ENCODE measurements at places on chromosomes 1 and 21. TPM values are rescaled to one million over a fixed set of nuclear protein-coding genes. Genes with fewer than 3 reads are reported as not detected.

Gene PHACTR4
- total RNA-seq = 33.7 TPM

Gene KIF26B
- total RNA-seq = 0.34 TPM

Gene TRAF5
- total RNA-seq = 38.6 TPM

Gene TMCC2
- 4.5 TPM for total RNA-seq

Gene XCL2
- 15.7 TPM for total RNA-seq

Gene KIRREL1
- total RNA-seq = not detected

Gene FCRL1
- total RNA-seq = not detected

Gene CELA2A
- total RNA-seq = not detected

Gene PLA2G2D
- not detected for total RNA-seq

Gene CALML6
- total RNA-seq = 1.8 TPM
